ENCODE measurements at places on chromosomes 7 and 10.

GRCh38 chr10:4532467-4532866, 293.5 kb upstream of the AKR1E2 start:
- DNase-seq = no peak

- no peak for DNase-seq
Measured at GRCh38 chr10:71429304-71429703, 32.6 kb downstream of the CDH23 start.

DNA sequence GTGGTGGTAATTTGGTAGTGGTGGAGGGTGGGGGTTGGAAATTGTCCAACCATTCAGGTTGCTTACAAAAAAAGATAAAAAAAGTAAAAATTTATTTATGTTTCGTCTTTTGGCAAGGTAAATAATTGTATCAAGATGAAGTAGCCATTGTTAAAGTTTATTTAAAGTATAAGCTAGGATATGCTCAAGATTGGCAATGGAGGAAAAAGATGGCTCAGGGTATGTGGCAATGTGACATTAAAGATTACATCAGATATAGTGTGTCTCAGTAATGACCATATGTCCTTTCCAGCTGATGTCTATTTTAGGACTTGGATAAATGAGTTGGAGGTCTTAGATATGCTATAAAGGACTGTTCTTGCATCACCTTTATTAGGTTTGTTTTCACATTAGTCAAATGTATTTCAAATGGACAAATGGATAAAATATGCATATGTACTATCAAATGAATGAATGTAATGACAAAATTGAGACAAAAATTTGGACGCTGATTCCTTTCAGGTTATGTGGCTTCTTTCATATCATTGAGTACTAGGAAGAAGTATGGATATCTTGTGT, 60.9 kb downstream of the ST7 start:
- DNase-seq = no peak

- DNase-seq = no peak
Measured at GRCh38 chr7:74181821-74182220, 7.7 kb downstream of the EIF4H start.

- DNase-seq = no peak
Measured at GRCh38 chr7:76354516-76354915, 4.3 kb downstream of the YWHAG start.

DNA sequence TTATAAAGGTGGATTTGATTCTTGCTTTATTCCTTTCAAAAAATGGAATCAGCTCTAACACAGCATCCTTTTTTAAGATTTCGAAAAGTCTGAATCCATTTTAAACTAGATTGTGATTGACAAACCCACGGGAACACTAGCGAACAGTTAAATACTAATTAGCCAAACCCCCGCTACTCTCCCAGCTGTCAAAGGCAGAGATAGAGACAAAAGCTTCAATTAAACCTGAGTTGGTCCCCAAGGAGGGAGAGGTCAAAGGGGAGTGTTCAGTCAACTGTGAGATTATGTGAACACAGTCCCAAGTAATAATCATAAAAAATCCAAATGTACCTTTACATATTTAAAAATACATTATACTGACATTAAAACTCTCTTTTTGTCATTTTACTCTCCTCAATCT, 65.7 kb upstream of the TBX20 start:
- DNase-seq = no peak

DNA sequence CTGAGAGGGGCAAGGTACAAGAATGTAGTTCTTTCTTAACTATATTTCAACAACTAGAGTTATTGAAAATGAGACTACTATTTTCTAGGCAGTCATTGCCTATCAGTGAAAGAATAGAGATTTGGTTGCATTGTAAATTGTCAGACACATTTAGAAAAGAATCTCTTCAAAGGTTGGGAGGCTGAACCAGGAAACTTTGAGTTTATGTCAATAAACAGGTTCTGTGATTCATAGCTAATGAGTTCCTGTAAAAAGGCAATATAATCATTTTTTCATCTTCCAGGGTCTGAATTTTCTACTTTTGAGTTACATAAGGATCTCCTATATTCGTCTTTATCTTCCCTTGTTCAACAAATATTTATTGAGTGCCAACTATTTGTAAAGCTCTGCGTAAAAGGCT, 47.1 kb downstream of the MAGI2 start:
- no peak for DNase-seq

- no peak for DNase-seq
Measured at GRCh38 chr7:130377178-130377577, 3.1 kb upstream of the CPA1 start.

GRCh38 chr10:36720895-36721294, 404.5 kb upstream of the ANKRD30A start:
- no peak for DNase-seq

DNA sequence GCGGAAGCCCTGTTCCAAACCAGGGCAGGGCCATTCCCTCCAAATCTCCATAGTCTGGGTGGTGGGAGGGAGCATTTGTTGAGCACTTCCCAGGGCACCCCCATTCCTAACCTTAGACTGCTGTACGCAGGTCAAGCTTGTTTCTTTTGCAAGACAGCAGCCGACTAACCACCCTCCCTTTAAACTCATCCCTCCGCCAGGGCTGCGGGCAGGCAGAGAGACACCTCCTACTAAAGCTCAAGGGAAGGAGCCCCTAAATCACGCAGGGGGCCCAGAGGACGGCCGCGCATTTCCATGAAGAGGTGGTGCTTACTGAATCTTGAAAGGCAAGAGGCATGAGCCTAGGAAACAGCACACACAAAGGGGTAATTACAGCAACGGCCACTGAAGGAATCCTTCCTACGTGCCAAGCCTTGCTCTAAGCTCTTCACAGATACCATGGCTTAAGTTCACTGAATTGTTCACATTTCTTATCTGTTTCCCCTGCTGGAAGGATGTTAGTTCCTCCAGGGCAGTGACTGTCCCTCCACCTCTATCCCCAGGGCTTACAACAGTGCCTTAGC, 90.0 kb downstream of the PROSER2 start:
- DNase-seq = no peak

GRCh38 chr10:83410570-83410969, 728.7 kb upstream of the GHITM start:
- no peak for DNase-seq

- DNase-seq = no peak
Measured at GRCh38 chr10:34224639-34225038, 590.5 kb downstream of the PARD3 start.

DNA sequence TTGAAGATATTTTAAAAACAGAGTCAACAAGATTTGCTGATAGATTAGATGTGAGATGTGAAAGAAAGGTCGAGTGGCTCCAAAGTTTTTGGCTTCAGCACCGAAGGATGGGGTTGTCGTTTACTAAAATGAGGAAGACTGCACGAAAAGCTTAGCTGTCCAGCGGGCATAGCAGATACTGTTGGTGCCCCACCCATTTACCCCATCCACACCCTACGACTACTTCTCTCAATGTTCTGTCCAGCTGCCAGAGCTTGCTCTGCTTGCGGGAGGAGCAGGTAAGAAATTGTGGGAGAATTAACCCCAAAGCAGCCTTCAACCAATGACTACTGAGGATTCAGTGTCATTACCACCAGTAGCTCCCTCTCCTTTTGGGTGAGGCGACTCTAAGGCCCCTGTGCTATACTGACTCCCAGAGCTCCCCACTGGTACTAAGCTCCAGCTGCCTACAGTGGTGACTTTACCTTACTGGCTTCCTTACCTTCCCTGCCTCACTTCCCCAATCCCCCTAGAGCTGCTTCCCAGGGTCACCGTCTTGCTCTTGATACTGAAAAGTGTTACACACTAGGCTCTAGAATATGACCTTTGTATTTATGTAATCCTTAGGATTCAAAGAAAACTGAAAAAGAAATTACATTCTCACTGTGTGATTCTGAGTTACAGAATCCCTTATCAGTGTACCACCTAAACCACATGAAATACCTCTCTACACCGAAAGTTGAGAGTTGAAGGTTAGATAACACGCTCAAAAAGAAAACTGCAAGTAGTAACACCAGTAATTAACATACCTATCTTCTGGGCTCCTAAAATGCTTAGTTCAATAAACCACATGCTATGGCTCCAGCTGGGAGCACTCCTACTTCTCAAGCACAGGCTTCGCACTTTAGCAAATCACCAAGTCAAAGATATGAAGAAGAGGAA, 22.3 kb downstream of the CACUL1 start:
- peak; percentile 48 for DNase-seq

DNA sequence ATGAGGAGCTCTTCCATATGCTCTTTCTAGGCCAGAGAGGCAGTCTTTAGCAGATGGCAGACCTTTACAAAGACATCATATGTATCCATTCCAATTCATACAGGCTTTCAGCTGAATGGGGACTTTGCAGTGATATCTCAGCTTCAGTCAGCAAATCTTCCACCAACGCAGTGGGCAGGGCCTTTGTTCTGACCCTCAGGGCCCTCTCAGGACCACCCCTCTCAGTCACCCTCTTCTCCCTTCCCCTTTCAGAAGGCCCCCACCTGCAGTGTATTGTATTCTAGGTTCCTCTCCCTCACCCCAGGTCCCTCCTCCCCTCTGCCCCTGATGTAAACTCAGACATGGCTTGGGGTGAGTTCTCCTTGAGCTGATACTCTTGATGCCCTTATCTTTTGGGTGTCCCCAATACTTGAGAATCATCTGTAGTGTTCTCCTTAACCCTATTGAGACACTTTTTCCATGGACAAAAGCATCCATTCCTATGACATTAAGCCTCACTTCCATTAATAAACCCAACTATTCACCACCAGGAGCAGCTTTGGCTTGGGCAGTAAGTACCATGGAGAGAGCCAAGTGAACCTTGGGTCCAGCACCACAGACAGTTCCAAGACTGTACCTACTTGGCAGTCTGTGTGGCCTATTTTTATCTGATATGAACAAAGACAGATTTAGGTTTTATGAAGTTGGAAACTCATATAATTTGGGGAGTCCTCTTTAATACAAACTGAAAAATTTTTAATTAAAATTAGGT, 62.7 kb downstream of the ADCYAP1R1 start:
- DNase-seq = peak; percentile 15

- no peak for DNase-seq
Measured at GRCh38 chr7:17131983-17132655, 166.3 kb upstream of the AHR start.

GRCh38 chr7:134939136-134939535, 47.2 kb upstream of the AGBL3 start:
- DNase-seq = no peak

Data from upper lobe of left lung (tissue), 6 donors.